ENCODE measurements at places on chromosomes 5 and 9.

- DNase-seq: no peak
Measured at GRCh38 chr5:61069150-61069549, 93.1 kb downstream of the SMIM15 start.

GRCh38 chr9:95032580-95033341, 284.7 kb downstream of the FANCC start:
- no peak for DNase-seq

DNA sequence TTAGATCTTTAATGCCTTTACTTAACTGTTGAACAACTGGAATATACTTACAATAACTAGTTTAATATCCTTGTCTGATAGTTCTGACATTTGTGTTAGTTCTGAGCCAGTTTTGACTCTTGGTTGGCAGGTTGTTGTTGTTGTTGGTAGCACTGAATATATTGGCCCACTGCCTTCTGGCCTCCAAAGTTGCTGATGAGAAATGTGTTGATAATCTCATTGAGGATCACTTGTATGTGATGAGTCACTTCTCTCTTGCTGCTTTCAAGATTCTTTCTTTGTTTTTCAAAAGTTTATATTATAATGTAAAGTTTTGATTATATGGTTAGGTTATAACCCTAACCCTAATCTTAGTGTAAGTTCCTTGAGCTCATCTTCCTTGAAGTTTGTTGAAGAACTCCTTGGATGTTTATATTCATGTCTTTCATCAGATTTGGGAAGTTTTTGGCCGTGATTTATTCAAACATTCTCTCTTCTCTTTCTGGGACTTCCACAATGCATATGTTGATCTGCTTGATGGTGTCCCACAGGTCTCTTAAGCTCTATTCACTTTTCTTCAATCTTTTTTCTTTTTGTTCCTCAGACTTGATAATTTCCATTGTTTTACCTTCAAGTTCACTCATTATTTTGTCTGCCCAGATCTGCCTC, 149.7 kb downstream of the FGF18 start:
- DNase-seq: no peak

DNA sequence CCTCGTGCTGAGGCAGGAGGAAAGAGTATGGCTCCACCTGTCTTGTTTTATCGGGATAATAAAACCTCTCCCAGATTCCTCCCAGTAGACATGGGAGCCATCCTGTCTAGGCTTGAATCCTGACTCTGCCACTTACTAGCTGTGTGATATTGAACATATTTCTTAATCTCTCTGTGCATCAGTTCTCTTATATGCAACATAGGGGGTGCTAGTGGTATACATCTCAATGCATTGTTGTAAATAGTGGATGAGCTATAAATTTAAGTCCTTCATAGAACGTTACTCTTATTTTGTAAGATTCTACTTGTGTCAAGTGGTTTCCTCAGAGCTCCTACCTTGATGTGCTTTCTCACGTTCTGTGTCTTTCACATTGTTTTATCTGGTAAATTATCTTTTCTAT, 417.7 kb upstream of the POU5F2 start:
- DNase-seq: no peak

All from globus pallidus (tissue), 1 donor.